ENCODE measurements at places on chromosomes 13 and 19.

DNA sequence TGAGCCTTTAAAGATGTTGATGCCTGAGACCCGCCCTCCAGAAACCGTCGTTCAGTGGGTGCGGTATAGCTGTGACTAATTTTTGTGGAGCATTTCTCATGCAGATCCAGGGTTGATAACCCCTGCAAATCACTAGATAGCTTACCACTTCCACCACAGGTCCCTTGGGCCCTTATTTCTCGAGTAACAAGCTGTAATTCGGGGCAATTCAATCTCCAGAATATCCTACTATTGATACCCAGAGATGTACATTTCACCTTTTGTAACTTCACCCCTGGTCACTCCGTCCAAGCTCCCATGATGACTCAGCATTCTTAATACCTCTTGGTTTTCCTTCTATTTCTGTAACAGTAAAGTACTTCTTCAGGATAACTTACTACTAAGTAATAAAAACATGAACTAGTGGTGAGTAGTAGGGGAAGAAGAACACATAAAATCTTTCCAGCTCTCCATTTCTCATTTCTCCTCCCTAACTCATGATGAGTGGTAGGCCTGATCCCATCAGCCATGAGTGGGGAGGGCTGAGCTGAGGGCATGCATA is 71.9 kb upstream of the UBL3 start:
- DNase-seq = no peak

GRCh38 chr19:20964798-20965197 is 41.7 kb downstream of the ZNF85 start:
- no peak for DNase-seq

- peak; percentile 30 for DNase-seq
Observed at GRCh38 chr13:77699059-77699680, 1.7 kb downstream of the SLAIN1 start.

- no peak for DNase-seq
Observed at GRCh38 chr13:57899096-57899495, 267.6 kb downstream of the PCDH17 start.

DNA sequence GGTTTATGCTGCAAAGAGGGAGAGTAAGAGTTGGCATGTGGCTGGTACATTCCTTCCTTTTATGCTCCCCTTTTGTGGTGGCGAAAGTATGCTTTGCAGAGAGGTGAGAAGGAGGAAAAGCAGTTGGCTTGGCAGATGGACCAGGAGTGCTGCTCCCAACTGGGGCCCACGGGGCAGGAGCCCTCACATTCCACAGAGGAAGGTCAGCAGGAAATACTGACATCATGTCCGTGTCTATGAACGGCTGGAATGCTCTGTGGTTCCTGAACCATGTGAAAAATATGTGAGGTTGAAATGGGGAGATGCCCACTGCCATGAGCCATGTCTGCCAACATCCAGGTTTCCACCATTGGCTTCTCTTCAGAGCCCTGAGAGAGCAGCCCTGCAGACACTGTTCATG is 33.3 kb upstream of the GAS6 start:
- no peak for DNase-seq

DNA sequence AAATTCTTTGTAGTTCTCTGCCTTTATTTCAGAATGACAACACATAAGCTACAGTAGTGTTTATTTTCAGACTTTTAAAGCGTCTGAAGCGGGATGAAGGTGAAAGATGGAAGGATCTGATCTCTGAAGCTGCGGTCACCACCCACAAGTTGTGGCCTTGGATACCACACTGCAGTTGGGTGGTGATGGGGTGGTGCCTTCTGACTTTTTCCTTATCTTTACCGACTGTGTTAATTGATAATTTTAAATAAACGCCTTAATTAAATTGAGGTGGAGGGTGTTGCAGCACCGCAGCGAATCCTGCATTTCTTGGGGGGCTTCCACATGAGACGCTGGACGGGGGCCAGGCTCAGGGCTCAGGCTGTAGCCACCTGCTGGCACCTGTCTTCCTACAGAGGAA is 1.3 kb downstream of the TFDP1 start:
- DNase-seq = peak; percentile 89

- no peak for DNase-seq
Observed at GRCh38 chr19:55365964-55366363, 2.9 kb upstream of the GARIN5B start.

- DNase-seq = peak; percentile 32
Observed at GRCh38 chr19:16325161-16325527, 518 bp downstream of the KLF2 start.

- DNase-seq = no peak
Observed at GRCh38 chr13:35917942-35918645, 213.1 kb downstream of the DCLK1 start.

- no peak for DNase-seq
Observed at GRCh38 chr13:39353988-39354387, 249.0 kb downstream of the LHFPL6 start.

DNA sequence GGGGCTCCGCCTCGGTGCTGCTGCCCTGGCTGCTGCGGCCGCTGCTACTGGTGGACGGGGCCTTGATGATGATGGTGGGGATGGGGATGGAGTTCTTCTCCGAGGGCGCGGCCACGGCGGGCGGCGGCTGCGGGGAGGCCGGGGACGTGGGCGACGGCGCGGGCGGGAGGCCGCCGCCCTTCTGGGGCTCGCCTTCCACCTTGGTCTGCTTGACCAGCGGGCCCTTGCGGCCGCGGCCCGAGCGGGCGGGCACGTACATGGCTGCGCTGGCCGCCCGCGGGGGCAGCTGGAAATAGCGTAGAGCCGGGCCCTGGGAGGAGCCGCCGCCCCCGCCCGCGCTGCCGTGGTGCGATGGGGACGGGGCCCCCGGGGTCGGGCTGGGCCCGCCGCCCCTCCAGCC is 19.2 kb downstream of the C19orf81 start:
- DNase-seq = no peak

DNA sequence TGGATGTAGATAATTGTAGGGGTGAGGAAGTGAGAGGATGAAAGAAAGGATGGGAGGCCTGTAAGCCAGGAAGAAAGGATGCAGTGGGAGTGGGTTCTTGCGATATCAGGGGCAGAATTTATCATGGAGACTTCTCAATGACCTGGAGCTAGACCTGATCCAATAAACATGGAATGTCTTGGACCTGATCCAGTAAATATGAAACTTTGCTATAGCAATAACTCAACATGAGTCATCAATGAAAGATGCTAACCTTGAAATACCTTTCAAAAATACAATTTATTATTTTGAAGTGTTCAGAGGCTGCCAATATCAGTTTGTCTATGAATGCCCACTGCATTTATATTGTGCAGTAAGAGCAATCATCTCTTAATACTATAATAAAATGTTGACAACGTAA is 279.5 kb downstream of the POU4F1 start:
- DNase-seq = no peak

- no peak for DNase-seq
Observed at GRCh38 chr13:114147803-114148520, 15.5 kb upstream of the RASA3 start.

- no peak for DNase-seq
Observed at GRCh38 chr13:73058432-73058735, 421 bp upstream of the KLF5 start.

DNA sequence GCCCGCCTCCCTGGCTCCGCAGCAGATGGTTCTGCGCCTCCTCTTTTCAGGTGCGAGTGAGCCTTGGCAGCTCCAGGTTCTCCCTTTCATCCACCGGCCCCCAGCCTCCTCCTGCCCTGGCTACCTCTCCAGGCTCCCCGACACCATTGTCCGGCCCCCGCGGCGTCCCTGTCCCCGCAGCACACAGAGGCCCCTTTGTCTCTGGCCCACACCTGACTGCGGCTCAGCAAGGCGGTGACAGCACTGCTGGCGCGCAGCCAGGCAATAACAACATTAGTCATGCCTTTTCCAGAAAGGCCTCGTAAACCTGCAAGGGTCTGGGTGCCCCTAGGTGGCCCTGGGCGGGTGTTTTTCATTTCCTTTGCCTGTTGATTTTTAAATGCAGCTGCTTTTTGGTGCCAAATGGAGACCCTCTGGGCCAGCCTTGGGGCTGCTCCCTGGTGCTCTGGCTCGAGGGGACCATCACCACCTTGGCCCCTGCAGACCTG is 73.2 kb upstream of the MEDAG start:
- DNase-seq = peak; percentile 69

- DNase-seq = peak; percentile 89
Observed at GRCh38 chr19:43555185-43555770, 20.0 kb downstream of the XRCC1 start.

DNA sequence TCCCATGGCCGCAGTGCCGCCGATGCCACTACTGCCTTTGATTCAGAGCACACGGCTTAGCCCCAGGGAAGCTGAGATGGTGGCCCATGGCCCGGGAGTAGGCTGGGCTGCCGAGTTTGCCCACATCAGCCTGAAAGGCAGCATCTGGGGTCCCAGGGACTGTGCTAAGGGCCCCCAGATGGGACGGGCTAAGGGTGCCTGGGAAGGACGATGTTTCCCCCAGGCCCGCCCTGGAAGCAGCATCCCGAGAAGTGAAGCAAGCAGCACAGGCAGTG is 22.5 kb downstream of the MAP2K2 start:
- no peak for DNase-seq

DNA sequence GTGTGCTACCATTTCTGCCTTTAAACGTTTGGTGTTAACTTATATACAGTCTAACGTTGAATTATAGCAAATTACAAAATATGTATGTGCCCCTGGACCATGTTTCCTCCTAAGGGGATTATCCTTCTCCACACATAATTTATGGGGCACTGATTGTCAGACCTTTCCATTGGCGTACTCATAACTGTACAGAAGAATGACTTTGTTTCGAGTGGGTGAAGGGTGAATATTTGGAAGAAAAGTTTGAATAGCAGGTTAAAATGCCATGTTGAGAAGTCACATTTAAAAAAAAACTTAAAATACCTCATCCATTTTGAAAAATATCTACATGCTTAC is 58.8 kb downstream of the SLC10A2 start:
- DNase-seq = no peak

DNA sequence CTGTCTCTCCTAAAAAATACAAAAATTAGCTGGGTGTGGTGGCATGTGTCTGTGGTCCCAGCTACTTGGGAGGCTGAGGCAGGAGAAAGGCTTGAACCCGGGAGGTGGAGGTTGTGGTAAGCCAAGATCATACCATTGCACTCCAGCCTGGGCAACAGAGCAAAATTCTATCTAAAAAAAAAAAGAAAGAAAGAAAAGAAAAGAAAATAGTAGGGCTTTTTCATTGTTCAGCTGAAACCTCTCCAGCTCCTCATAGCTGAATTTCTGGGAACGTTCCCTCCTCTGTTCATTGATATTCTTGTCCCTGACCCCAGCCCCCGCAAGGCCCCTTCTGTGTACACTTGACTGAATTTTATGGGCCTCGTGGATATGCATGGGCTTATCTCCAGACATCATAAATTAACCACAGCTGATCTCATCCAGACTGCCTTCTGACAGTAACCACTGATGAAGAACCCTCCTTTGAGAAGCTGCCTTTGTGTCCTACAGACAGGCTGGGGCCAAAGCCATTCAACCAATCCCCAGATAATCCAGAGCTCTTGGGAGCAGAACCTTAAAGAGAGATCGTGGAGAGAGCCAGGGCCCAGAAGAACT is at the start of gene ELSPBP1:
Gene ELSPBP1 (plus strand): TSS at position 424 of the 594 bp plus-strand sequence. CDS start 14,036 bp downstream, outside the sequence.
- DNase-seq = no peak
